Esophagus mucosa (tissue), 1 donor: ENCODE measurements at places on chromosomes 1 and 21.
A peak's percentile ranks its signal among the peaks of the same experiment; 100 is the strongest.

- ATAC-seq: peak; percentile 52
These were observed 32.2 kb downstream of the SIPA1L2 start for GRCh38 chr1:232597721-232598120.

DNA sequence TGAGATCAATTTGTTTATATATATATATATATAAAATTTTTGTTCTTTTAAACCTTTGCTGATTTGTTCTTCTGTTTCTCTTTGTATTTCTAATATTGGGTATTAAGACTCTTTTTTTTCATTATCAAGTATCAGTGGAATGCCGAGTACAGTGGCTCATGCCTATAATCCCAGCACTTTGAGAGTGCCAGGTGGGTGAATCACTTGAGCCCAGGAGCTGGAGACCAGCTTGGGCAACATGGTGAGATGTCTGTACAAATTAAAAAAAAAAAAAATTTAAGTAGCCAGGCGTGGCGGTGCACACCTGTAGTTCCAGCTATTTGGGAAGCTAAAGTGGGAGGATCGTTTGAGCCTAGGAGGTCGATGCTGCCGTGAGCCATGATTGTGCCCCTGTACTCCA, 67.1 kb downstream of the MAST2 start:
- no peak for ATAC-seq

DNA sequence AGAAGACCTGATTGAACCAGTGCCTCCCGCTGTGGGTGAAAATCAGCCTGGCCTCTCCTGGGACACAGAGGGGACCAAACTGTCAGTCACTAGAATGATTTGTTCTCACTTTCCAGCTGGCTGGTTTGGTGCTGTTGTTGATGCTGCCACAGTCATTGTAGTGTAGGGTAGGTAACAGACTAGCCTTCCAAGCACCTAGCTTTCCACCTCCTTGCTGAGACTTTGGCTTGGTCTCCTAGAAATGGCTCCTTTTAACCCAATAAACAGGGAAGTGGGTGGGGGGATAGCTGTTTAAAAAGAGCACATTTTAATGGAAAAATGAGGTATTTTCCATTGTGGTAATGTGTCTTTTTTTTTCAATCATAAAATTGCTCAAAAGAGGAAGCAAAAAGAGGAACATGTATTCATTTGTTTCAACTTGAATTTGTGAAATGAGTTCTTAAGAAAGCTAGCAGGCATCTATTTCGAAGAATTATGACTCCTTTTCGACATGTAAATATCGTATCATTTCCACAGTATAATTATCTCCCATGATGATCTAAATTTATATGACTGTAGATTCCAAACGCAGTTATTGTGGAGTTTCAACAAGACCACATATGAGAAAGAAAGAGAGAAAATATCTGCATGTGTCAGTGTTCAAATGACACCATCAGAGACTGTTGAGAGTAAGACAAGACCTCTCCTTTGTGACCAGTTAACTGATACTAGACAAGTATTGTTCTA, 190.1 kb downstream of the HLX start:
- ATAC-seq: peak; percentile 32

DNA sequence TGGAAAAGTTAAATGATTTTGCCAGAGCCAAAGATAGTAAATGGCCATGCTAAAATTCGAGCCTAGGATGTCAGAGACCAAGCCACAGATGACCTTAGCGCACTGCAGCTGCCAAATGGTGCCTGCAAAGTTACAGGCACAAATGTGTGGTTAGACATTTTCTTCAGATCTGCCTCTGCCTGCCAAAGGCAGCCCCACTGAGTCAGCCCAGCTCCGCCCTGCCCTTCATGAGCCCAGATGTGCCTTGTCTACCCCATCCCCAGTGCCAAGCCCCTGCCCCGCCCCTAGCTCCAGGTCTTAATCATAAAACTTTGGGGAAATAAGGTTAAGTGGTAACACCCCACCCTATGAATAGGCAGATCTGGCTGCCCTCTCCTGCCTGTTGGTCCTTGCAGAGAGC, 105.9 kb downstream of the DTL start:
- ATAC-seq: peak; percentile 99

- ATAC-seq: no peak
These were observed 130.9 kb downstream of the CD247 start for GRCh38 chr1:167387251-167387910.

DNA sequence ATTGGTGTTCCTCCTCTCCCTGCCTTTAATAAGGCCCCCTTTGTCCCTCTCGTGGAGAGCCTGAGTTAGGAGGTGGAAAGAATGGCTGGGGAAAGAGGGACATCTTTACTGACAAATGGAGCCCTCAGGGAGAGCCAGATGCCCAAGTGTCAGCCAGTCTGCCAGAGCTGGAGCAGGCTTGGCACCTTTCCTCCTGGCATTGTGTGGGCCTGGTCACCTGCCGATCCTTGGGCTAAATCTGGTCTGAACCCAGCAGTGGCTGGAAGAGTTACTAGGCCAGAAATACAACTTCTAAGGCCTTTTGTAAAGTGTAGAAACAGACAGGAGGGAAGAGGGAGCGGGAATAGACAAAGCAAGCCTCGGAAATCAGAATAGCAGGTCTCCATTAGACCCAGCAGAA, 24.9 kb downstream of the VANGL1 start:
- ATAC-seq: no peak

DNA sequence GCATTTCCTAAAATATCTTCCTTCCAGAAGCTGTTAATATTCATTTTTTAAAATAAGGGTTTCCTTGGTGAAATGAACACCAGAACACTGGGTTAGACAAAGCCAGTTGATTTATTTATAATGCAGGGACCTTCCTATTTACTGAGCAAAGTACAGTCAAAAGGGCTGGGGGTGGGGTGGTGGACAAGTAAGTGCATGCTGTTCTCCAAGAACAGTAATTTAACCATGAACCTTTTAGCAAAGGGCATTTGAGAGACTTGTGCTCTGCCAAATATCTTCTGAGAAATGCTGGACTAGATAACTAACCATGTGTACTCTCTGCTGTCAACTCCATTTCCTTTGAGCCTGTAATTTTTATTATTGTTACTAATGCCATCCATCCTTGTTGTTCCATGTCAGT, 100.2 kb downstream of the OMA1 start:
- ATAC-seq: no peak

DNA sequence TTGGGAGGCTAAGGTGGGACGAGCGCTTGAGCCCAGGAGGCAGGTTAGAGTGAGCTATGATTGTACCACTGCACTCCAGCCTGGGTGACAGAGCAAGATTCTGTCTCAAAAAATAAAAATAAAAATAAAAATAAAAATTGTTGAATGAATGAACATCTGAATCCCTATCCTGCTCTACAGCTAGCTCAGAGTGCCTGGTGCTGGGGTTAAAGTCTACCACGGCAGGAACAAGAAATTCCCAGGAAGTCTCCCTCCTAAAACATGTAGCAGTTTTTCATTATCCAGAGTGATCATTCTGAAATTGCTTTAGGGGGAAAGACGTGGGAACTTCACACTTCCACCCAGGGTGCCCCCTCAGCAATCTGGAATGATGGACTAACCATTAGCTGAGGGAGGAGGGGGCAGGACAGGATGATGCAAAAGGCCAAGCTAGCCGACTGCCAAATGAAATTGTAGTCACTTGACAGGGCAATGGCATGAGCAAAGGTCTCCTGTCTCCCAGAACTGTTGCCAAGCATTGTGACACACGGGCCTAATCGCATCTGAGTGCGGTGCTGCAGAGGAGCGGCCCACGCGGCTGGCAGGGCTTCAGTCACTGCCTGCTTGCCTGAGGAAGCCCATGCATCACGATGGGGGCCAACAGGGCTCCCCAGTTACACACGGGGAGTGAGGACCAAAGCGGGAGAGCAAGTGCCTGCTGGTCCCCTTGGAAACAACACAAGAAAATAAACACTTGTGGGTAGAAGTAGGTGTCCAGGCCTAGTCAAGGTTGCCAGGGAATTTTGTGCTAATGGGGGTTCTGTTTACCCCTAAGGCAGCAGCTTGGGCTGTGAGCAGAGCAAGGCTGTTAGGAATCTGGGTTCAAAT, 85.7 kb downstream of the NENF start:
- ATAC-seq: peak; percentile 52

GRCh38 chr1:245774196-245774595, 619.4 kb downstream of the KIF26B start:
- ATAC-seq: no peak

GRCh38 chr21:46050668-46051378, 47.1 kb upstream of the COL6A2 start:
- no peak for ATAC-seq

GRCh38 chr1:35364741-35365140, 96.2 kb downstream of the ZMYM4 start:
- no peak for ATAC-seq

GRCh38 chr1:154957091-154957657, 1.3 kb upstream of the PBXIP1 start:
- ATAC-seq: no peak

DNA sequence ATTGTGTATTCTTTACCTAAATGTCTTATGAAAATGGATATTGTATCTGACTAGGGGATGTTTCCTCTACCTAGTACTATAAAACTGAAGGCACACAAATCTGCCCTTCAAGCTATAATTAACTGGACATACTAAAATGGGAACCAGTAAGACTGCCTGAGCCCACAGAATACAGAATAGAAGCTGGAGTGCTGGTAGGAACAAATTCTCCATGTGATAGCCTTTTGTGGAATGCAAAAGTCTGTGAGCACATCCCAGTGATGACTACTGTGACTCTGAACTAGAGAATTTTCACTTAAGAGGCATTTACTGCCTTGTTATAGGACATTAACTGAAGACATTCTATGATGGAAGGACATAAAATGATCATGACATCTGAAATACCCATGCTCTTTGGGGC, 30.3 kb downstream of the KIFAP3 start:
- ATAC-seq: no peak

DNA sequence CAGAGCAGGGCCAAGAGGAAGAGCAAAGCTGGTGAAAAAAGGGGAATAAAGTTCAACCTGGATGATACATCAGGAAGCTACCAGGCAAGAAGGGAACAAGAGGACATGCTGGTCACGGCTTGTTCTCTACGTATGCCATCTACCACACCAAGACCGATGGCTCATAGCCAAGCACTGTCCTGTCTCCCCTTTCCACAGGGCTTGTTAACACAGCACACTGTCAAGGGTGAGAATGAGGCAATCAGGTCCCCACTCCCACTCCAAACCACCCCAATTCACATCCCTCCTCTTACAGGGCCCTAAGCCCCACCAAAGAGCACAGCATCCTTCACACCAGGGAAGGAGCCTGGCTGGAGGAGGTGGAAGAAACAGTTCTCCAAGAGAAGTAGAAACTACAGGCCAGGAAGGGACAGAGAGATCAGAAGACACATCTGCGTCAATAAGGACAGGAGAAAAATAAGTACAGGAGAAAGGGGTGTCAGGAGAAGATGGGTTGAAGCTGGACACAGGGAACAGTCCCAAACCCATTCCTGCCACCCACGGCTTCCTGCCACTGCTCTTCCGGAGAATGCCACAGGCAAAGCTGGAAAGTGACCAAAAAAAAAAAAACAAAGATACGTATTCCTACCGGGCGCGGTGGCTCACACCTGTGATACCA, 923 bp upstream of the SHC1 start:
- ATAC-seq: peak; percentile 23

DNA sequence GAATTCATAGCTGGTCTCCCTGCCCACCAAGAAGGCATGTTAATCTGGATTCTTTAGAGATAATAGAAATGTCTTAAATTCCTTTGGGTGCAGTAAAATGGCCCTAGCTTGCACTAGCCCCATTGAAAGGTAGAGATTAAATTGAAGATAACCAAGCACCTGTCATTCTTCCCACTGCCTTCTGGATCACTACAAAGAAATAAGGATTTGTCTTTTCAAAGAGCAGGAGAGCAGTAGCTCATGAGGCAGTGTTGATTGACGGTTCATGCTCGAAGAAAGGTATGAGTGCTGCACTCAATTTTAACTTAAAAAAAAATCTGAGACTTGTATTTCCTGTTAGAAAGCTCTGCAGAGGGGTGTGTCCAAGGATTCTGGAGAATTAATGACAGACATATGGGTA, 74.9 kb upstream of the F3 start:
- peak; percentile 48 for ATAC-seq

DNA sequence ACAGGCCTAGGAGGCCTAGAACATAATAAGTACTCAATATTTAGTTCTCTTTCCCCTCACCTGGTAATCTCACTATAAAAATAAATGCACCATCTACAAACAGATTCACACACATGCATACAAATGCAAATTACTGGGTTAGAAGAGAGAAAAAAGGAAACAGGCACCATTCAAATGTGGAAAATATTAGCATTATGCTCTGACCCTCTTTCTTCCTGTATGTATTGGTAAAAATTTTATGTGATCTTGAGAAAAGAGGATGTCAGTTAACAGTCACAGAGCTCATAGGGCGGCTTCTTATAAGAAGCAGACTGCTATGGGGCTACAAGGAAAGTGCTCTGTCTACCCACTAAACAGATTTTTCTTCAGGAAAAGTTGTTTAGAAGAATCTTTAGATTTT, 565.4 kb downstream of the LMO4 start:
- no peak for ATAC-seq

DNA sequence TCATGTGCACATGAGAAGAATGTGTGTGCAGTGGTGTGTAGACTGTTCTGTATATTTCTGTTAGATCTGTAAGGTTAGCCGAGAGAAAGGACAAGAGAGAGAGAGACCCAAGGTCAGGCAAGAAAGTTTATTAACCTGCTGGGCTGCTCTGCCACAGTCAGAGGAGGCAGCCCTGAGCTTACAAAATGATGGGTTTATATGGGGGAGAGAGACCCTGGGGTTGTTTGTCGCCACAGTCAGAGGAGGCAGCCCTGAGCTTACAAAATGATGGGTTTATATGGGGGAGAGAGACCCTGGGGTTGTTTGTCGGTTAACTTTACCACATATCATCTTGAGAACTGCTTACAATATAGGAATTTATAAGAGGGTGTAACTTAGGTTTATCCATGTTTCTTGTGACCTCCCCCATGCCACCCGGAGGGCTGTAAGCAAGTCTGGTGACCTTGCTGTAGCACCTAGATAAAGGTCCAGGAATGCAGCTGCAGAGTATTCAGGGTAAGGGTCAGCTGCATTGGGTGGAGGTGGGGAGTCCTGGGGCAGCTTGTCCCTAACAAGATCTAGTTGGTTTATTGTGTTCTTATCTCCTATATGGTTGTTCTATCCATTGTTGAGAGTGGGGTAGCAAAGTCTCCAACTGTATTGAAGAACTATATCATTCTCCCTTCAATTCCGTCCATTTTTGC, 9.3 kb upstream of the ZBTB40 start:
- no peak for ATAC-seq

DNA sequence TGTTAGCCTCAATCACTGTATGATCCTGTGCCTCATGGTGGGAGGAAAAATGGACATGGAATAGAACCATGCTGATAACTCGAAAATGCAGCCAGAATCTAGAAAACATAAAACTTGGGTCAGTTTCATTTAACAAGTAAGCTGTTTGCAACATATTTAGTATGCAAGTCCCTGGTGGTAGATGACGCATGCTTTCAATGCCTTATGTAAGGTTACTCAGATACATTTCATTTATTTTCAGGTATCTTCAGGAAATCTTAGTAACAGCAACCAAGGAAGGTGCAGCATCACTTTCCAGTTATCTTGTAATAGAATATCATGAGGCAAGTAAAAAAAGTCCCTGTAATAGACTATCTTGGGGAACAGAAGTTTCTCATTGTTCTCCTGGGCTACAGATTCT, 92.9 kb downstream of the RYR2 start:
- ATAC-seq: no peak
